ENCODE measurements at places on chromosomes 1 and 21. TPM values are rescaled to one million over a fixed set of nuclear protein-coding genes. Genes with fewer than 3 reads are reported as not detected.

Gene GOLT1A
- not detected for total RNA-seq

Gene CTSS
- total RNA-seq: 32.1 TPM

GRCh38 chr1:106200711-106201110 lies 855.8 kb upstream of the PRMT6 start:
- no peak for DNase-seq

DNA sequence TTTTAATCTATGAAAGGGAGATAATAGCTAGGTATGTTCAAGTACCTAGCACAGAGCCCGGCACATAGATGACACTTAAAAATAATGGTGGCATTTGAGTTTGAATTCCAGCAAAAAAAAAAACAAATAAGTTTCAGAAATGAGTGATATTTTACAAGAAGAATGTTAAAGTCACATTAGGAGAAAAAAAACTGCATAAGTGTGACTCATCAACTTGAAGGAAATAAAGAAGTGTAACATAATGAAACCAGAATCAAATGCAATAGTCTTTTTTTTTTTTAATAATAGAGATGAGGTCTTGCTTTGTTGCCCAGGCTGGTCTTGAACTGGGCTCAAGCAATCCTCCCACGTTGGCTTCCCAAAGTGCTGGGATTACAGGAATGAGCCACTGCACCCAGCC lies 17.1 kb downstream of the DNASE2B start:
- no peak for DNase-seq

GRCh38 chr1:31064111-31064717 lies 1.3 kb downstream of the PUM1 start:
- no peak for DNase-seq

DNA sequence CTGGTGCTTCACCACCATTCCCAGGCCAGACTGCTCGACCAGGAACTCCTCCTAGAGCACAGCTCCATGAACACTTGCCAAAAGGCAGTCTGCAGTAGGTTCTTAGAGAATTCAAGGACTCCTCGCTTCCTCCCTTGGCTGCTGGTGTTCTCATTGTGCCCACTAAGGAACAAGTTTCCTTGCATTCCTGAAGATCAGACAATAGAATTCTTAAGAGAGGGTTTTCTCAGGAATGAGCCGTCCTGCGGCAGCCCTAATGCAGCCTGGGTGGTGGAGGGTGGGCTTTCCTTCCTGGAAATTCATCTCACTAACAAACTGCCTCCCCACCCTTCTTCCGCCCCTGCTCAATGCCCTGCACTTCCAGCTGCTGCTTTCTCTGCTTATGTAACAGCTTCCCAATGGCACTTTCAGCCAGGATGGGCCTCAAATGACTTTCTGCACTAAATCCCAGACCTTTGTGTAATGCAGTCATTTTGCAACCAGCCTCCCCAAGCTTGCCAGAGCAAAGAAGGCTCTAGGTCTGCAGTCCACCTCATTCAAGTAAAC lies 287.9 kb downstream of the PLPP3 start:
- no peak for DNase-seq

DNA sequence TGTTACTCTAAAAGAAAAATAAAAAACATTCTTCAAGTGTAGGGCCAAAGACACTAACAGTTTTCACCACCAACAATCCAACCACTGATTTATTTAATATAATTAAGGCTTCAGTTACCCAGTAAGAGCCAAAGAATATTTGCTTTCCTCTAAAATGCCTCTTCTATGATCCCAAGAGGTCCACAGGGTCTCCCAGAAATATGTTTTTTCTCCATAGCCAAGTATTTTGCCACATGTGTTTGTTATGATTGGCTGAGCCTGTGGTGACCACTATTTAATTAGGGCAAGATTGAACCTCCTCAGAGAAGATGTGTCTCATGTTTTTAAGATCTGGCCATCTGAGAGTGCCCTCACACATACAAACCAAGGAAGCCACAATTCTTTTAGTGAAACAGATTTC lies 135.9 kb downstream of the TPR start:
- no peak for DNase-seq

DNA sequence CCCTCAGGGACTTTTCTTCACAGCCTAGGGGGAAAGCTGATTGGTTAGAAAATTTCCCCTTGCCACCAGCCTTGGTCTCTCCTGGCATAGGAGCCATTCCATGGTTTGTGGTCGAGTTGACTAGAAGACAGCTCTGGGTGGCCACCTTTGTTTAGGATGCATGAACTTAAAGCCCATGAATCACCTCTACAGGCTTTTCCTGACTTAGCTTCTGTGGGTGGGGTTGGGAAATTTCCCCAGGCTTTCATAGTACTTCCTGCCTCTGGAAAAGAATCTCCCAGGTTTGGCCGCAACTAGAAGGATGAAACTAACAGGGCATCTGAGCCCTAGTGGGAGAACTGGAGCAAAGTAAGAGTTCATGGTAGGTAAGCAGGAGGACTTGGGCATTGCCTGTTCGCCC lies 72.6 kb downstream of the SNRPE start:
- DNase-seq: no peak

Measured in ascending aorta (tissue), 2 donors.